ENCODE measurements at places on chromosomes 6 and 20.

DNA sequence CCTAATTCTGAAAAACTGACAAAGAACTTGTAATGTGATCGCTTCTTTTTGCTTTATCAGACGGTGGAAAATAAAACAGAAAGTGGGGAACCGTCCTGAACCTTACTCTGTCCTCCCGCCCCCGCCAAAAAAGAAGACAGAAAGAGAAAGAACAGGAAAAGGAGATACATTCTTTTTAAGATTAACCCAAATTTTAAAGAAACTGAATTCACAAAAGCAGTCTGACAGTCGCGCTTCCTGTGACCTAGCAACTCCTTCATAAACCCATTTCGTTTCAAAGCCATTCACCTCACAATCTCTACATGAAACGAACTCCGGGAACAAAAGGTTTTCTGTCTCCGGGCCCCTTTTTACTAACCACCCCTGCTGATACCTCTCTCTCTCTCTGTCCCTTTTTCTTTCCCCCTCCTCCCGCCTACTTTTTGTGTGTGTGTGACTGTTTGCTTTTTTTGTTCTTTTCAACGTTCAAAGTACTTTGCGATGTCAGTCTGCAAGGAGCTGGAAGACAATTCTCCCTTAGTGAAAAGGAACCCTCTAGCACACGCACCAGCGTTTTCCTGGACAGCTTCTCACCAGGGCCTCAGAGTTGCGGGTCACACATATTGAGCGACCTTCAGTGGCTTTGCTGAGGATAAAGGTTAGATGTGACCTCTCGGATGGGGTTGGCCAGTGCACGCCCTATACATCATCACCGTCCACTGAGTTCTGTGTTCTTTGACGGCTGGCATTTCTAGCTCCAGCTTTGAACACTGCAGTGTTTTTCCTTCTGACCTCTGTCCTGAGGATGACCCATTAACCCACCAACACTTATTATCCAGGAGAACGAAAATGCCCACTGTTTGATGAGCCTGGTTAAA is 530 bp upstream of the NEDD9 start:
- no peak for DNase-seq

DNA sequence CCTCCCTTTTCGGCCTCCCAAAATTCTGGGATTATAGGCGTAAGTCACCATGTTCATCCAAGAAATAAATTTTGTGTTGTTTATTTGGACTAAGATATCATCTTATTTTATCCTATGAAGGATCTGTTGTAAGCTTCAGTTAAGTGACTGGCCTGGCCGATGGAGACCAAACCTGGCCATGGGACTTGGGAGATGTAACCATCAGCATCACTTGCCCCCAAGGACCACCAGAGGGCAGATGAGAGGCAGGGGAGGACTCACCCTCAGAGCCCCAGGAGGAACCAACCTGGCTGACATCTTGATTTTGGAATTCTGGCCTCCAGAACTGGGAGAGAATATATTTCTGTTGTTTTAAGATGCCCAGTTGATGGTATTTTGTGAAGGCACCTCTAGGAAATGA is 266.7 kb downstream of the CDH26 start:
- DNase-seq, result no peak

GRCh38 chr20:24678351-24679106 is 209.1 kb downstream of the SYNDIG1 start:
- no peak for DNase-seq

DNA sequence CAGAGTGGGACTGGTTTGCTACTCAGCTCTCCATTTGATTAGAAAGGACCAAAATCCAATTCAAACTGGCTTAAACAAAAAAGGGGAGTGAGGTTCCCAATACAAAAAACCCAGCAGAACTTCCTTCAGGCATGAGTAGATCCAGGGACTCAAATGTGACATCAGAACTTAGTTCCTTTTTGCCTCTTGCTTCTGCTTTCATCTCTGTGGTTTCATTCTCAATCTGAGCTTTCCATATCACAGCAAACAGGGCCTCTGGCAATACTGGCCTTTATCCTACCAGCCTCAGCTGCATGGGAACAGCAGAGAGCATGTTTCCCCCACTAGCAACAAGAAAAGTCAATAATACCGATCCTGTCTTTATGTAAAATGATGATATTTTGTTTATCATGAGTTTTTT is 28.6 kb upstream of the PRELID3B start:
- DNase-seq, result no peak

DNA sequence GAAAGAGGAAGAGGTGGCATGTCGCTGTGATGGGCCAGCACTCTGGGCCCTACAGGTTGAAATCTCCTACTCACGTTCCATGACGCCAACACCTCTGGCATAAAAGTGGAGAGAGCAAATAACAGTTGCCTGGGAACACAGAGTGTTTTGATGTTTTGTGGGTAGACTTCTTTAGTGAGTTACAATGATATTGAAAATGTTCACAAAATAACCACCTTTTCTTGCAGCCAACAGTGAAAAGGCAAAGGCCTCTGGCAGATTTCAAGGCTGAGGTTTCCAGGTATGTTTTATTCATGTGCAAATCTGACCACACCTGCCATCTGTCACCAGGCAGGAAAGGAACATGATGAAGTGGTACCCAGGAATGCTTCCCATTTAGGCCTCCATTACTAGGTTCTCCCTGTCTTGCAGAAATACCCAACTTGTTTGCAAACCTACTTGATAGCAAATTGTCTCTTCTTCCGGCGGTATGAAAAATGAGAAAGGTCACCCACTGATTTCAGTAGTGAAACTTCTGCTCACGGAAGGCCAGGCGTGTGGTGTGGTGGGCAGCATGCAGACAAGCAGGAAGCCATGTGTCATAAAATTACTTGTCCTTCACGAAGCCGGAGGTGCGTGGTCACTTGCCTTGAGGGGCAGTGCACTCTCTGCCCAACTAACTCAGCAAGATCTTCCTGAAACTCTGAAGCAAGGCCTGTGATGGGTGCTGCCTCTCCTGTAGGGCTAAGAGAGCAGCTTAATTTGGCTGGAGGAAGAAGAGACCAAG is 299.1 kb upstream of the PRDM1 start:
- no peak for DNase-seq

GRCh38 chr20:11799281-11799684 is 118.4 kb upstream of the BTBD3 start:
- DNase-seq, result no peak

DNA sequence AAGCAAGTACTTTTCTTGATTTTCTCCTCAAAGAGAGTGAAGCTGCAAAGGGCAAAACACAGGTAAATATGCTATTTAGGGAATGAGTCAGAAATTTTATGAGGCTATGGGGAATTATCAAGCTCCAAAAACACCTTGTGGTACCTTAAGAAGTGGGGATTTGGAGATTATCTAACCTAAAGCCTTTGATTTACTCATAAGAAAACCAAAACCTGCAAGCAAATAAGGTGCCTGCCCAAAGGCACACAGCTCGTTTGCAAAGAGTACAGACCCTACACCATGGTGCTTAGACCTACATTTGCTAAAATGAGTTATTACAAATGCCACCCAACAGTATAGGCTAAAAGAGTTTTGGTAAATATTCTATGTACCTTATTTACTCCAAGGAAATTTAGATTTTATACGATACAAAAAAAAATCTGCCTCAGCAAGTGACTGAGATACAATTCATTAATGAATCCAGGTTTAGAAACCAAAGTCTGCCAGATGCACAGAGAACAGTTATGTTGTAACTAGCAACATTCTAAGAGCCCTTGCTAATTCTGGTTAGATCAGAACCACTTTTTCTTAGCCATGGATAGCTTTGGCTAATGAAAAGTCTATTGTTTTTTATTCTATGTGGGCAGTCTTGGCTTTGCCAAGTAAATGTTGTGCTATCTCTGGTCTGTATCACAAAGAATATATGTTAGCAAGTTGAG is 101.5 kb downstream of the KHDC1L start:
- no peak for DNase-seq
